Activated T-cell treated with anti-CD3 and anti-CD28 coated beads for 24 hours (primary cell): ENCODE measurements at places on chromosomes 12 and 14.

DNA sequence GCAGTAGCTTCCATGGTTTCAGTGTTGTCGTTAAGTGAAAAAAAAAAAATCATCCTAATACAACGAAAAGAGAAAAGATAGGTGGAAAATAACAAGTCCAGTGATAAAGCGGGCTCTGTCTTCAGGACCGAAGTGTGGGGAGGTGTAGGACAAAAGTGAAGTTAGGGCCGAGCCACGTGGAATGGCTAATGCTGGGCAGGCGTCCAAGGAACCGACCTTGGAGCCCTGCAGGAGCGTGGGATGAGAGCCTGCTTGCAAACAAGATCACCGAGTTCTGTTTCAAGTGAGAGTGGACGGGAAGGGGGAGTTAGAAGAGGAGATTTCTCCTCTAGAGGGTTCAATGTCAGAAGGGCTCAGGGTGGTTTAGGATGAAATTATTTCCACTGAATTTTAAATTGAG lies 22.2 kb downstream of the A2ML1 start:
- no peak for DNase-seq

DNA sequence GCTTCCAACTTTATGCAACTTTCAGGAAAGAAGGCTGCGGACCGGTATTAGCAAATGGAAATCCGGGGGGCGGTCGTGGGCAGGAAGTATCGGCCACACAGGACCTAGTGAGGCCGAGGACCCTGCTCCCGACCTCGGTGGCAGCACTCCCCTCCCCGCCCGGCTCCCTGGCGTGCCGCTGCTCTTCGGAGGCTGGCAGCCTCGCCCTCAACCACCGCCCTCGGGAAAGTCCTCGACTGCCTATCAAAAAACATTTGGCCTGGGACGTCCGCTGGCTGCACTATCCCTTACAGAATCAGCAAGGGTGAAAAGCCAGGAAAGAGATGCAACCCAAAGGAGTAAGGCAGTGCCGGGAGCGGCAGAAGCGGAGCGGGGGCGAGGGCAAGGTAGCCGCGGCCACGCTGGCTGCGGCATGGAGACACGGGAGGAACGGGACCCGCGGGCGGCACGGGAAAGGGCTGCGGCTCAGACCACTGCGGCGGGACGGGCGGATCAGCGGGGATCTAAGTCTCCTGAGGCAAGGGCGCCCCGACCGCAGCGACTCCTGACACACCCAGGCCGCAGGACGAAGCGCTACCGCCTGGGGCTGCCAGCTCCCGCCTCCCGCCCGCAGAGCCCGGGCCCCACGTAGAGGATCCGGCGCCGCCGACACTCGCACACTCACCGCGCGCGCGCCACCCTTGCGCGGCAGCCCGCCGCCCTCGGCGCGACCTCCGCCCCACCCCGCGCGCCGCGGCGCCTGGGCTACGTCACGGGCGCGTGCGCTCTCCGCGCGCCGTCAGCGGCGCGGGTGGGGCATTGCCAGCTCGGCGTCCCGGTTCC lies at the start of the genes BBOF1 and ENTPD5:
Gene BBOF1 (plus strand): TSS at position 764 of the 822 bp plus-strand sequence. CDS start 130 bp downstream, outside the sequence.
Gene ENTPD5 (minus strand): TSS at position 703 of the 822 bp plus-strand sequence. CDS start 31,186 bp downstream, outside the sequence.
- DNase-seq, result peak; percentile 78

GRCh38 chr12:64624035-64624434 lies 13.7 kb downstream of the RASSF3 start:
- no peak for DNase-seq

DNA sequence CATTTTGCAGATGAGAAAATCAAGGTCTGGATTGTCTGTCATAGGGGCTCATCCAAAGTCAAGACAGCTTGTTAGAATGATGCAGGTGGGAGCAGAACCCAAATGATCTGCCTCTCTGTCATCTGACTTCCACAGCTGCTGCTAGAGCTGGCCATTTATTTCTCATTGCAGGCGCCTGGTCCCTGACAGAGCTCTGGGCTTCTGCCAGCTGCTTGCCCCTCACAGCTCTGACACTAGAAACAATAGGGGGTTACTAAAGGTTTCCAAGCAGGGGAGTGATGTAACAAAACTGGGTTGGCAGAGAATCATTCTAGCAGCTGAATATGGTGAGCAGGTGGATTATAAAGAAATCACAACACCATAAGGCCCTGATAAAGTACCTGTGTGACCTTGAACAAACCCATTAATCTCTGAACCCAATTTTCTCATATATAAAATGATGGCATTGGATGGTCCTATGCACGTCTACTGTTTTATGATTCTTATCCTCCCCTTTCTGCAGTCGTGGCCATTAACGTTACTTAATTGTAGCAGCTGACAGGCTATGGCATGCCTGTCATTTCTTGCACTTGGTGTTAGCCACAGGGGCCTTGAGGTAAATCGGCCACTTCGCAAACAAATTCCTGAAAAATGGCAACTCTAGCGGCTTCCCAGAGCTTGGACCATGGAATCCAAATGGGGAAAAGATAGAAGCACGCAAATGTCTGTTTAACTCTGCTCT lies 134.6 kb downstream of the RMST start:
- DNase-seq, result no peak
